Activated naive CD8-positive, alpha-beta T cell treated with anti-CD3 and anti-CD28 coated beads, Interleukin-2, amount 50 U/mL, for 24 hours (primary cell): ENCODE measurements at places on chromosomes 2 and 18.

GRCh38 chr2:84776011-84776410 is 104.9 kb downstream of the TRABD2A start:
- no peak for DNase-seq

DNA sequence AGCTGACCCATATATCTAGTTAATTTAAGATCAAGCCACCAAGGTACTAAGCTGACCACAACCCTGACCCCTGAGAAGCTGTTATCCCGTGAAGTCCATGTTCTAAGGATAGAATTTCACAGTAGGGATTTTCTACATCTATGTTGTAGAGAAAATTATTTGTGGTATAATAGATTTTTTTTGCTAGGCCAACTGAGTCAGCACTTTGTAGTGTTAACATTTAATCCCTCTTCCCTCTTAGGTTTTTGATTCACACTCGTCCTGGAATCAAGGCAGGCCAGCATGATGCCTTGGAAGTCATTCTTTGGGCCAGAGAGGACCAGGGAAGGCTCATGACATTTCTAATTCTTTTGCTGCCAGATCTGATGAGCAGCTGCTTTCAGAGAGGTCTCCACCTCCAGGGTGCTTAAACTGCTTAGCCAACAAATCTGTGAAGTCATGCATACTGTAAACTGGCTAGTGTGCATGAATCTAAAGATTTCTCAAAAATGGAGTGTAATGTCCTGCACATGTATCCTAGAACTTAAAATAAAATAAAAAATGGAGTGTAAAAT is 102.5 kb downstream of the RBM43 start:
- DNase-seq = no peak

GRCh38 chr2:239929504-239929903 is 95.6 kb downstream of the NDUFA10 start:
- DNase-seq = no peak

GRCh38 chr18:21281603-21282002 is 39.6 kb downstream of the GREB1L start:
- no peak for DNase-seq

- no peak for DNase-seq
Measured at GRCh38 chr2:74867841-74868658, 34.1 kb downstream of the HK2 start.

GRCh38 chr2:7552825-7553570 is 635.8 kb downstream of the RNF144A start:
- no peak for DNase-seq

DNA sequence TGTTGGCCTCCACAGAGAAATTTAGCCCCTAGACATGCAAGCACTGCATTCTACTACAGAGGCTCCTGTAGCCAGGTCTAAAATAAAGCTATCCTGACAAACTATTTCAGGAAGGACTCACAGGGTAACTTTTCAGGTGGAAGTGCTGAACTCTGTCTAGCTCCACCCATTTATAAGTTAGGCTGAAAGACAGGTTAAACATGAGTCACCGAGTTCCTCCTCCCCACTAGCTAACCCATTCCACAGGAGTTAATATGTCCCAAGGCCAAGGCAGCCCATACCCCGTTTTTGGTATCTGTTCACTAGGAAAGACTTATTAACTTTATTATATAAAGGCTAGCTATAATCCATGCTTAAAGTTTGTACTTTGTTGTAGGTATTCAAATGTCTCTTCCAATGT is 3.5 kb downstream of the CWC22 start:
- DNase-seq = no peak

DNA sequence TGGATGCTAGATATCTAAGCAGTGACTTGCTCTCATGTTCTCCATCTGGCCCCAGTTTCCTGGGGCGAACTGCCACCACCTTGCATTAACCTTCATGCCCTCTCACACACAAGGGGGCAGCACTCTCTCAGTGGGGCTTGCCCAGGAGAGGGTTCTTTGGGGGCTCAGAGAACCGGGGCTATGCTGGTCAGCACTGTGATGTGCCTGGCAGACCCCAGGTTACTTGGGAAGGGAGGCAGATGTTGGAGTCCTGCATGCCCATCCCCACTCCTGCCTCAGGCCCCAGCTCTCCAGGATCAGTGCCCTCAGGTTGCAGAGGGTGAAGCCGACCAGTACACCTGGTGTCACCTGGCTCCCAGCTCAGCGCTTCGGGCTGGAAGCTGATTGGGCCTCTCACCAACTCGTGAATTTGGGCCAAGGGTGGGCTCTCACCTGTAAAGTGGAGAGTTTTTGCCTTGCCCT is 396.2 kb upstream of the HS6ST1 start:
- DNase-seq = no peak

GRCh38 chr2:209619782-209620181 is 151.8 kb upstream of the UNC80 start:
- no peak for DNase-seq

DNA sequence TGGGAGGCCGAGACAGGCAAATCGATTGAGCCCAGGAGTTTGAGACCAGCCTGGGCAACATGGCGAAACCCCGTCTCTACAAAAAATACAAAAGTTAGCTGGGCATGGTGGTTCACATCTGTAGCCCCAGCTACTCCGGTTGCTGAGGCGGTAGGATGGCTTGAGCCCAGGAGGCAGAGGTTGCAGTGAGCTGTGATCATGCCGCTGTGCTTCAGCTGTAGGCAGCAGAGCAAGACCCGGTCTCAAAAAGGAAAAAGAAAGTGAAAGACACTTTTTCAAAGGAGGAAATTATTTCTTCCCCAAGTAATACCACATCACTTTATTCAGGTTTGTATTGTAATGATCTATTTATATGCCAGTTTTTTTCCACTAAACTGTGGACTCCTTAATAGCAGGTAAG is 35.7 kb upstream of the TAF4B start:
- peak; percentile 22 for DNase-seq

DNA sequence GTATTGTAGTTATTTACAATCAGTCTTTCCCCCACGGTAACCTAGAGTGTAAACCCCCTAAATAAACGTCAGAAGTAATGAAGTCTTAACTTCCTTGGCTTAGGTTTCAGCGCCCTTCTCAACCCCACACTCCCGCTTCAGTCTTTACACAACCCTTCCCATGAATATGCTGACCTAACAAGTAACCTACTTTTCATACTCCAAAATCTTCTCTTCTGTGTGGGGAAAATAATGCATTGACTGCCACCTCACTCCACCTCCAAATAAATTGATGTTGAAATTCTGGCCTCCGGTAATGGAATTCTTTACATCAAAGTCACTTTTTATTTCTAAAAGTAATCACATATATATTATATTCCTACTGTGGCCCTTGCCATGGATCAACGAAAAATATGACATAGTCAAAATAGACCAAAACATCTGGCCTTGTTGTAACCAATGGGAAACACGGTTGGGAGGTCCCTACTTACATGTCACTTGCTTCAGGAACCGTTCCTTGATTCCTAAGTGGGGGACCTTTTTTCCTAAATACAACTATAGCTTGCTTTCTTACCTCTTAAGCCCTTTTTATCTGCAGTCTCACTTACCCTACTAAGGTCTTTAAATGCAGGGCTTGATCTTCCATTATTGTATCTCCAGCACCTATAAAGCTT is 961 bp downstream of the GEN1 start:
- no peak for DNase-seq

DNA sequence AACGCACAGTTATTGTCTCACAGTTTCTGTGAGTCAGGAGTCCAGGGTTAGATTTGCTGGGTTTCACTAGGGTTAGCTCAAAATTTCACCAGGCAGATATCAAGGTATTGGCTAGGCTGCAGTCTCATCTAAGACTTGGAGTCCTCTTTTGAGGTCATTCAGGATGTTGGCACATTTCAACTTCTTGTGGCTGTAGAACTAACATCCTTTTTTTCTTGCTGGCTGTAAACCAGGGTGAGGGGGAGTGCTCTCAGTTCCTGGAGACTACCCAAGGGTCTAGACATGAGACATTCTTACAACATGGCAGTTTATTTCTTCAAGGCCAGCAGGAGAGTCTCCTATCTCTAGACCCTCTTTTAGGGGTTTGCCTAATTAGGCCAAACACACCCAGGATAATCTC is 12.8 kb upstream of the CAVIN2 start:
- DNase-seq = no peak

DNA sequence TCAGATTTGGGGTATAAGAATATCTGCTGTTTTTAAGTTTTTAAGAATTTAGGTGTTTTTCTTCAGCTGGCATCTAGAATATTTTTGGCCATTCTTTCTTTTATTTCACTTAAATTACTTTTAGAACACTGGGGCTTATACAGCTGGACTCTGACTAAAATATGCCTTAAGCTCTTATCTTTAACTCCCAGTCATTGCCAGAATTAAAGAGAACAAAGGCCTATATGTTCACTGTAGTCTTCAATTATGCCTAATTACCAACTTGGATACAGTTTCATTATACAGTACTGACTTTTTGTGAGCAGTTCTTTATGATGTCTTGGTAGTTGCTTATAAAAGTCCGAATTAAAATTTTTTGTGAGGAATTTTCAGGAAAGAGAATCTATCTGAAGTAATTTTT is 192.8 kb downstream of the ZNF407 start:
- DNase-seq = no peak

DNA sequence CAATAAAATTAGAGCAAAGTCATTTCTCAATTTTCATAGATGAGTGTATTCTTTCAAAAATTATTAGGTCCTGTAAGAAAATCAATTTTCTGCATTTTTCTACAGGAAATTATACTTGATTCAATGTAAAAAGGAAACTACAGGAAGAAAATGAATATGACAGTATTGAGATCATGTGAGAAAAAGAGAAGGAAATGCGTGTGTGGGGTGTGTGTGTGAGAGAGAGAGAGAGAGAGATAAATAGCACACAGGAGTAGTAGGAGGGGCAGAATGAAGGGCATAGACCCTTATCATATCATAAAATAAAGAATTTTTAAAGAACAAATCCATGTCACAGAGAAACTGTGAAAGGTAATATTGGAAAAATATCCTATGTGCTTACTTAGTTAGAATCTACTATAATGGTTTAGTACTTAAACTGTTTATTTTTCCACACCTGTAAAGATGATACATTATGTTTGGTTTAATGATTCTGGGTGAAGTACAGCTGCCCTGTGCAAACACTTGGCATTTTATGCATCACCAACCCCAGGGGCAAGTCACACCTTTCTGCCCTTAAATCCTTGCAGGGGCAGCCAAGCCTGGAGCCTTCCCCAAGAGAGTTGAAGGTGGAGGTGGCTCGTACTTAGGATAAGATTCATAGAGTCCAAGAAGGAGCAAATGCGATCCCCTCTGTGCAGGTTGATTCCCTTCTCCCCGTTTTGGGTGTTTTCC is 276.4 kb downstream of the TGIF1 start:
- no peak for DNase-seq

DNA sequence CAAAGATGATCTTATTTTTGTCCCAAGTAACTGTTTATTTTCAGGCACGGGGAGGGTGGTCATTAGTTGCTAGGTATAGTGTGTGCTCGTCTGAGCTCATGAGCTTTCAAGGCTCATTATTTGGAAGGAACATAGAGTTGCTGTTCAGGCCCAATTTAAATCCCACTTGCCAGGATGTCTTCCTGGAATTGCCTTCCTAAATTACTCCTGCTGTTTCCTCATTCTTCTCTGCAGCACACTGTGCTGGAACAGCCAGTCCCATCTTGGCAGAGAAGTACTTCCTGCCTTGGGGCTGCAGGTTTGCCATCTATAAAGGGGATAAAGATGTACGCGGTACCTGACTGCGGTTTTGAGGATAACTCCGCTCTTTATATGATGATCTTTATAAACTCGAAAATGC is 37.3 kb downstream of the GREB1 start:
- no peak for DNase-seq

DNA sequence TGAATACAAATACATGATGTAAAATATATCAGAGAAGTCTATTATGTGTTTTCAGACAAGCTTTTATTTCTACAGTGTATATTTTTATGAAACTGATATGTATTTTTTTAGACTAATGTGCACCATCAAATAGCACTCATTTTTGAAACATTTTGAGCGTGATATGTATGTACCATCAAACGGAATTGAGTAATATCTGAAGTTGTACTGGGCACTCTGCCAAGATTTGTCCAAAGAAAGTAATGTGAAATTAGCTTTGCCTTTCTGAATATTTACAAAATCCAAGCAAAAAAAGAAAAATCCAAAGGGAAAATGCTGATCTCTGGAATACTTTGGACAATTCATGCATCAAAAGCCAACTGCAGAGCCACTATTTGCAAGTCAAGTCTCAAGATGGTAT is 972.0 kb downstream of the DPP10 start:
- DNase-seq = no peak

GRCh38 chr18:27887287-27887686 is 289.6 kb downstream of the CDH2 start:
- DNase-seq = no peak

GRCh38 chr2:239166201-239166834 is 234.5 kb downstream of the HDAC4 start:
- no peak for DNase-seq

DNA sequence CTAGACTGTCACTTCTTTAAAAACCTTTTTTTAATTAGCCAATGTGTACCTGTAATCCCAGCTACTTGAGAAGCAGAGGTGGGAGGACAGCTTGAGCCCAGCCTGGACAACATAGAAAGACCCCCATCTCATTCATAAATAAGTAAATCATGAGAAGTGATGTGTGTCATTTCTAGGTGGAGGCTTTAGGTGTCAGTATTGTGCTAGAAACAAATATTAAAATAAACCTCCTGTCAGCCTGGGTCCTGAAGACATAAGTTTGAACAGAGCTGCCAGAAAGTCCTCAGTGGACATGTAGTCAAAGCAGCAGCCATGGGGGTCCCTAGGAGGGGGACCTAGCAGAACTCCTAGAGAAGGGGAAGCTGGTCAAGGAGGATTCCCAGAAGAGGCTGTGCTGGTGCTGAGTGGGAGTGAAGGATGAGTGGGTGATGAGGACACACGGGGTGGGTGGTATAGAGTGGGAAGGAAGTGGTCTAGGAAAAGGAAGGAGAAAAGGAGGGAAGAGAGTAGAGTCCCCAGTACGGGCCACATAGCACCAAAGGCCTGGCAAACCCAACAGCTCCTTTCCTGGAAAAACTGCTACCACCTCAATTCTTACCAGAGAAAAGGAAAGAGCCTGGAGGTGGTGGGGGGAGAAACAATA is 316.6 kb upstream of the NCKAP5 start:
- no peak for DNase-seq

- no peak for DNase-seq
Measured at GRCh38 chr2:56590611-56591010, 406.8 kb downstream of the CCDC85A start.

DNA sequence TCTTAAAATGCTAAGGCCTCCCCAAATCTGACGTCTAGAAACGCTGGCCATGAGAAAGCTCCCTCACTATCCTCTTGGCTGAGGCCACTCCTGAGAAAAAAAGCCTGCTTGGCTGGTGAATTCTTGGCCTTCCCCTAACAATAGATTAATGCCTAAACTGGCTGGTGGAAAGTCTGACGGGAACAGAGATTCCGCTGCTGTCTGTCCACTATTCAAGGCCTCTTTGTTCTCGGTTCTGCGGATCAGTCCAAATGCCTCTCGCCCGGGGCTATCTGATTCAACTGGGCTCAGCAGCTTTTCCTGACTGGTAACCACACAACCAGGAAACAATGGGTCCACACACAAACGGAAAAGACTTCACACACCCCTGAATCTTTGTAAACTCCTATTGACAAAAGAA is 27.2 kb downstream of the PXDN start:
- no peak for DNase-seq

GRCh38 chr2:88875736-88876135 is 184.3 kb downstream of the RPIA start:
- DNase-seq = no peak

- no peak for DNase-seq
Measured at GRCh38 chr2:201932511-201932910, 101.1 kb upstream of the FZD7 start.
